HFFc6 (cell line): ENCODE measurements at places on chromosomes 5 and 9.

DNA sequence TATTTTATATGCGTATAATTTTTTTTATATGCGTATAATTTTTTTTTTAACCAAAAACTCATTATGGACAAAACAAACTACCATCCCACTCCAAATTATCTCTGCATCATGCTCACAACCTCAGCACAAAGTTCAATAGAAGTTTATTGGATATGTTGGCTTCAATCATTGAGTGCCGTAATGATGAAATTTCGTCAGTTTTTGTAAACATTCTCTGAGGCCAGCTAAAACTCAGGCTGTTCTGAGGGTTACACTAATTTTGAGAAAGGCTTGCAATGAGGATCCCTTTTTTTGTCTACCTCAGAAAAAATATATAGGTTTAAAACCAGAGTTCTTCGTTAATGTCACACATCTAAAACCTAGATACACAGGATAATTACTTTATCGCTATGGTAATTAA lies 1253.2 kb downstream of the EFNA5 start:
- DNase-seq, result no peak

GRCh38 chr9:70492319-70492777 lies 77.9 kb upstream of the KLF9 start:
- no peak for DNase-seq

GRCh38 chr5:111308951-111309350 lies 84.8 kb downstream of the CAMK4 start:
- no peak for DNase-seq

- DNase-seq, result no peak
Observed at GRCh38 chr5:14321936-14322335, 178.8 kb downstream of the TRIO start.

DNA sequence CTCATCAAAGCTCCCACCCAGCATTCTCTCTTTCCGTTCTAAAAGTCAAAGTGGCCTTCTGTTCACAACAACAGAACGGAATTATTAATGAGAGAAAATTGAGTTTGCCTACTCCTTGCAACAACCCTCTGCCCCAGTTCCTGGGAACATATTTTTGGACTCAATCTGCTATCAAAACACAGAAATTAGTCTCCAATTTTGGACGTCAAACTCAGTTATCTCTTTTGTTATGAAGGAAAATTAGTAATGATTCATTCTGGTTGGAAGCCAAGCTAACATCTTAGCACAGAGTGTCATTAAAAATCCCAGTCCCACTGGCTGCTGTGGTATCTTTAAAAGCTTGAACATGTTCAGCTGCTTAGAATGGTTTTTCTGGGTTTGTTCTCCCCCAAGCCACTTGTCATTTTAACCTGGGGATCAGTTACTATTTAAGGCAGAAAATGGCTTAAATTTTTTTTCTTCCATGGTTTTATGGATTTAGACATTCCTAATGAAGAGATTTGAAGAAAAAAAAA lies 343.2 kb downstream of the TRIM32 start:
- DNase-seq, result no peak

GRCh38 chr5:163596608-163597315 lies 91.3 kb downstream of the MAT2B start:
- no peak for DNase-seq

- no peak for DNase-seq
Observed at GRCh38 chr9:117860849-117861248, 156.6 kb downstream of the TLR4 start.

- DNase-seq, result no peak
Observed at GRCh38 chr5:116476897-116477537, 97.6 kb downstream of the SEMA6A start.

DNA sequence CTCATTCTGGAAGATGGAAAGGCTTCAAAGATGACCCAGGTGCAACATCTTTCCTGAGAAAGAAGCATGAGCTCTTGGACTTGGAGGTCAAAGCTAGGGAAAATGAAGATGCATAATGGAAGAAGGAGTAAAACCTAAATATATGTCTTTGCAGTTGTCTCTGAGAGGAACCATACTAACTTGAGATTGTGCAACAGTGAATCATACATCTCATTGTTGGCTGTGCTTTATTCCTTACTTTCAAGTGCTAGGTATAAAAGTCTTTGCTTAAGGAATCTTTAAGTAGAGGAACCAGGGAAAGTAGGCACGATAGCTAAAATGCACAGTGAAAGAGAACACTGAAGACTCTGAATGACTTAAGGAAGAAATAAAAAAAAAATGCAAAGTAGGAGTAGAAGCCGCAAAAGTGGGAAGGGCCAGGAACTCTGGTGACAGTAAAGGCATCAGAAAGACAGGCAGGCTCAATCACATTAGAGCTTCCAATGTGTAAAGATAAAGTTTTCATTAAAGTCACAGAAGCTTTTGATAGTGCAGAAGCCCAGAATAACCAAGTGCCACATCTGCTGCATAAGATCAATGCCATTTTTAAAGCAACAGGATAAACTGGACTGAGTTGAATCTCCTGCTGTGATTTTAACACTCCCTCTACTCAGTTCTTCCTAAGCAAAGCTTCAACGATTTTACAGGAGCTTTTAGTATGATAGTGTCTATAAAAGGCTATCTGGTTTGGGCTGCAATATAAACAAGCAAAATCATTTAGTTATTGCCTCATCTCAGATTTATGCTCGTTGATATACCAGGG lies 432.3 kb upstream of the EDIL3 start:
- DNase-seq, result no peak

- DNase-seq, result no peak
Observed at GRCh38 chr5:154830219-154830595, 20.2 kb downstream of the FAXDC2 start.

- no peak for DNase-seq
Observed at GRCh38 chr5:1965925-1966324, 83.2 kb upstream of the IRX4 start.

DNA sequence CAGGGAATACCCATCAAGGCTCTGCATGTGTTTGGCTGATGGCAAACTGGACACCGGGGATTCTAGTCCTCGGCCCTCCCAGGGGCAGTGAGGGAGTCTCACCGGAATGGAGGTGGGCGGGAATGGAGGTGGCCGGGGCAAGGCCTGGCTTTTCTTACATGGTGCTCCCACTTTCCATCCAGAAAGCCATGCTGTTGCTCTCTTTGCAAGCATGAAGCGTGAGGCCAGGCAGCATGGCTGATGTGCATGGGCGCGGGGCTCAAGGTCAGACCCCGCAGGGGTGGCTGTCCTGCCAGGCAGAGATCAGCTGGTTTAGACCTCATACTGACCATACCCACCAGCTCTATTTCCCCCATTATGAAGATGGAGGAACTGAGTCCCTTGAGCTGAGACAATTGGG lies 108.0 kb upstream of the PHYKPL start:
- no peak for DNase-seq

DNA sequence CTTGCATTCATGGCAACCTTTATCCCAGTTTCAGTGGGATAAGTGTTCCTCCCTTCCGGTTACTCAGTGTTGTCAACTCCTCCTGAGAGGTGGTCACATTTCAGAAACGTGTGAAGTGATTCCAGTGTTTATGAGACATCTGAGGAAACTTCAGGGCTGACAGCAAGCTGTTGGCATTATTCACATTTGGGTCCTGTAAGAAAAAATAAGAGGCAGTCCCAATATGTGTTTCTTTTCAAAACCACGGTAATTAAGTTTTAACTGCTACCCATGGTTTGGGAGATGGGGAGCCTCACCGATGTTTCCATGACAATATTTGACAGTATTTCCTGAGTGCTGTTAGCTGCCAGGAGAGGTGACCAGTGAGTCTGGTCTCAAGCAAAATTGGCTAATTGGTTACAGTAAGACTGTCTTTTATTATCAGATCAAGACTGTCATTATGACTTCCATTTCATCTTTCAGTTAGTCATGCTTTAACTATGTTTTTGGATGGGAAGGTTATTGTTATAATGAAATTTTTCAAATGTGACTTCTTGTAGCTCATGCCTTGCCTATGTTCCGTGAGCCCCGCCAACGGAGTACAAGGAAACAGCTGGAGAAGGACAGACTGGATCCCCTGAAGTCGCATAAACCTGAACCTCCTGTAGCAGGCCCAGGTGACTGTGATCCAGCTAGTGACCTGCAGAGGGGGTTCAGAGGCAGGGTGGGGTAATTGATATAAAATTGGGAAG lies 115.3 kb downstream of the GDNF start:
- peak; percentile 29 for DNase-seq

DNA sequence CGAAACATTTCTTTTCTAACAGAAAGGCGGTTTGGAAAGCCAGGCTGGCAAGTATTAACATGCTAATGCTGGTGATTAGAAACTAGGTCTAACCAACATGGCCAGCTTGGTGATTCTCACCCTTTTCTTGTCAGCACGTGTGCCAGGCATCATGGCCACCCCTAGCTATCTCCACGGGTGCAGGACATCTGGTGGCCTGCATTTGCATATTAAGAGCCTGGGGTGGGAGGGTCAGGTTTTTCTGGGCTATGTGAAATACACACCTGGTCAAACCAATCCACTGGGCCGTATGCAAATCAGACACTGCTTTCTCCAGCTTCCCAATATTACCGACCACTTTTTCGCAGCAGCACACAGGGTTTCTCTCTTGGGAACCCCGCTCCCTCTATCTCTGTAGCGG lies 612.1 kb downstream of the PTPRD start:
- DNase-seq, result no peak

GRCh38 chr5:137199201-137199600 lies 299.9 kb downstream of the SPOCK1 start:
- no peak for DNase-seq

DNA sequence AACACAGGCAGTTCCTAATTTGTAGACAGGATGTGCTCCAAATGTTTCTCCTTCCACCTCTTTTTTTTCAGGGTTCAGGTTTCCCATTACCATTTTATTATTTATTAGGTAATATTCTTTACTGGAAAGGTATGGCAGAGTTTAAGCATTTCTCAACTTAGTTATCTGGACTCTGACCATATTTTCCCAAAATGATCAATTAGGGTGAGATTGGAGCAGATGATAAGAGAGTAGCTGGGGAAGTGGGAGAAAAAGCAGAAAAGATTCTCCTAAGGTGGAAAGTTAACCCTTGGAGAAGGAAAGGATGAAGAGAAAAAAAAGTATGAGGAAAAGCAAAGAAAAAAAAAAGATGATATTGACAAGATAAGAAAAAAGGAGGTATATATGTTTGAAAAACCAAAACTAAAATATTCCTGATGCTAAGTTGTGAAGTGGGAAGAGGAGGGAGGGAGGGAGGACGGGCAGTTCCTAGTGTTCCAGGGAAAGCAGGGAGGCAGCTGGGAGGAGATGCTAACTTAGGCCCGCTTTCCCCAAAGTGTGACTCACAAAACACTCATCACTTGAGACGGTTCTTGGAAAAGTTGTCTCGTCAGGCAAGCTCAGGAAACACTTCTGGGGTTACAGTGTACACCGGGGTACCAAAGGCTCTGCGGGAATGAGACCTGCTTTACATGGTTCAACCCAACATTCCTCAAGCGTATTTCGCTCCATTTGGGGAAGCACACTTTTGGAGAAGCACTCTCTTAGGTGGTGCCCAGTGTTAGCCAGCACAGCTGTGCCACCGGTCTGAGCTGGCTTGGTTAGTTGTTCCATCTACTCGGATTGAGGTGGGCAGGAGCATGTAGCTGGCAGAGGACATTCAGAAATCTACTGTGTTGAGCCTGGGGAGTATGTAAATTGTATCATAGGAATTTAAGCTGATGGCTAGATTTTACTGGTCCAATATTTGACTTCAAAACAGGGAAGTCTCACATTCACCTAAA lies 35.1 kb downstream of the B4GALT1 start:
- peak; percentile 83 for DNase-seq

- DNase-seq, result no peak
Observed at GRCh38 chr5:64864171-64864570, 95.4 kb downstream of the CWC27 start.

GRCh38 chr9:35844628-35845270 lies 15.7 kb downstream of the TMEM8B start:
- DNase-seq, result peak; percentile 90

DNA sequence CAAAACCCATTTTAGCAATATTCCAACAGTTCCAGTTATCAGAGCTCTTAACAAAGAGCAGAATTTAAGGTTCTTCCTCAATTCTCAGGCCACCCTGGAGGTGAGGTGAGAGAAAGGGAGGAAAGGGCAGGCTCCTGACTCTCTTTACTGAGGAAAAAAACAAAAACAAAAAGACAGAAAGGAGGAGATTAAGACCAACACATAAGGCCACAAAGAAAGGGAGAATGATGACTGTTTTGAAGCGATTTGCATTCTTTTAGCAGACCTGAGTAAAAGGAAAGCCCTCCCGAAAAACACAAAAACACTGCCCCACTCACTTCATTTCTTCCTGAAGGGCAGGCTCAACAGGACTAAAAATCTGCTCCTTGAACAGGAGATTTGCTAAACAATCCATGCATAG lies 300.5 kb downstream of the ARL15 start:
- DNase-seq, result no peak

GRCh38 chr5:6319116-6319515 lies 59.2 kb downstream of the MED10 start:
- no peak for DNase-seq

GRCh38 chr5:103764403-103764802 lies 201.8 kb upstream of the NUDT12 start:
- no peak for DNase-seq

GRCh38 chr5:145243016-145243415 lies 592.1 kb downstream of the PRELID2 start:
- DNase-seq, result no peak

- no peak for DNase-seq
Observed at GRCh38 chr5:38529955-38530646, 26.3 kb downstream of the LIFR start.

DNA sequence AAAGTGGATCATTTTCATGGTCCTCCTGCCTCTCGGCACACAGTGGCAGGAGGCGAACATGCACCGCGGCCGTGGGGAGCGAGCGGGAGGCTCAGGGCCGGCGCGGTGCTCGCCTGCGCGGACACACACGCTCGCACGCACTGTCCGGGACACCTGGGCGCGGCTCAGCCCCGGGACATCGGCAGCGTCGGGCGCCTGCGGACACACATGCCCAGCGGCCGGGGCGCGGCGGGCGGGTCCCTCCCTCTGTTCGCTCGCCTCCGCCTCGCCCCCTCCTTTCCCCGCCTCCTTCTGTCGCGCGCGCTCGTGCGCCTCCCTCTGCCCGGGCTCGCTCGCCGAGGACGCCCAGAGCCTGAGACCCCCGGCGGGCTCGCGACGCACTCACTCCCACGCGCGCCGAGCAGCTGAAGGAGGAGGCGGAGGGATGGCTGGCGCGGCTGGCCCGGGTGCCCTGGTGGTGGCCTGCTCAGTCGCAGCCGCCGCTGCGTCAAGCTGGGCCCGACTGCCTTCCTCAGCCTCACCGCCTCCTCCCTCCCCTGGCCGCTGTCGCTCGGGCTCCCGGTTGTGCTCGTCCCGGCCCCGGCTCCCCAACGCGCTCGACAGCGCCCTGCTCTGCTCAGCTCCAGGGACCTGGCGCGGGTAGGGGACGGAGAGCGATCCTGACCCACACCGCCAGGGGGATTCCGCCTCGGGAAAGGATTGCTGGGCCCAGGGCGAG lies at the start of gene FRMD3:
Gene FRMD3, minus strand, starts transcription at position 230 of the 718 bp plus-strand sequence. Its CDS starts 170 bp downstream, at position 60.
- DNase-seq, result peak; percentile 84

- no peak for DNase-seq
Observed at GRCh38 chr5:169778622-169779596, 141.8 kb downstream of the DOCK2 start.
